ENCODE measurements at places on chromosomes 4 and X.

GRCh38 chrX:16606142-16606720 lies 43.7 kb upstream of the S100G start:
- no peak for DNase-seq

GRCh38 chr4:186158021-186158813 lies 33.1 kb upstream of the CYP4V2 start:
- DNase-seq = no peak

GRCh38 chr4:66351761-66352160 lies 681.5 kb upstream of the EPHA5 start:
- no peak for DNase-seq

- DNase-seq = no peak
Observed at GRCh38 chr4:125843947-125844346, 529.2 kb downstream of the FAT4 start.

GRCh38 chrX:43827791-43828190 lies 54.5 kb downstream of the MAOB start:
- DNase-seq = no peak

GRCh38 chrX:69538321-69538876 lies 34.3 kb downstream of the NALF2 start:
- peak; percentile 76 for DNase-seq
